ENCODE measurements at places on chromosomes 4 and X. TPM values are rescaled to one million over a fixed set of nuclear protein-coding genes. Genes with fewer than 3 reads are reported as not detected.

- DNase-seq = no peak
These were observed 23.3 kb downstream of the SHROOM3 start for GRCh38 chr4:76458297-76458696.

- DNase-seq = no peak
These were observed 176.9 kb downstream of the AASDH start for GRCh38 chr4:56210397-56210796.

DNA sequence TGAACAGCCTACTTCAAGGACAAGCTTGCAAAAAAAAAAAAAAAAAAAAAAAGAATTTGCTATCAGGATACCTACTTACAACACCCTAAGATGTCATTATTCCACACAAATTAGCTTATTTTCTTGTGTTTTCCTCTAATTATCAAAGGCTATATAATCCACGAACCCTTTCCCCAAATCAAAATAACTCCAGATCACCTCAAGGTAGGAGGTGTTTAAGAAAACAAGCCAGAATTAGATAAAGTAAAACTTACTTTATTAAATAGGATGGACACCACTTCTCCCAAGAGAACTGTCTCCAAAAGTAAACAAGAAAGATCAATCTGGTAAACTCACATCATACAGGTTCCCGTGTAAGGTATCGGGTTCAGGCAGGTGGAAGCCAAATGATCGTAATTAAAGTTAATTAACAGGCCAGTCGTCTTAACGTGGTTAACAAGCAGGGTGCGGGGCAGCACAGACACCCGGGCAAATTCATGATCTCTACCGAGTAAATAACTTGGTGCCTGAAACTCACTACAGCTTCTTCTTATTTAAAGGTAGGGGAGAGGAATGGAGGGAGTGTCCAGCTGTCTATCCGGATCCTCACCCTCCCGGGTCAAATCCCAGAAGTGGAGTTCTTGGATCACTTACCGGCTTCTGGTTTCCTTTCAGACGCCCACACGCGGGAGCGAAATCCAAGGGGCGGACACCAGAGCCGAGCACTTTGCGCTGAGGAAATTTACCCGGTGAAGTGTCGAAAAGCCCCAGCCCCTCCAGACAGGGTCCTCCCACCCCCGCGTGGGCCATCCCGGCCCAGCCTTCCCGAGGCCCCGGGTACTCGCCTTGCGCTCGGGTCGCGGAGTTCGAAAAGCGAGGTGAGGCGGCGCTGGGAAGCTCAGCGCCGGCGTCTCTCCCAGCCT, 708 bp downstream of the ARAP2 start:
- no peak for DNase-seq

DNA sequence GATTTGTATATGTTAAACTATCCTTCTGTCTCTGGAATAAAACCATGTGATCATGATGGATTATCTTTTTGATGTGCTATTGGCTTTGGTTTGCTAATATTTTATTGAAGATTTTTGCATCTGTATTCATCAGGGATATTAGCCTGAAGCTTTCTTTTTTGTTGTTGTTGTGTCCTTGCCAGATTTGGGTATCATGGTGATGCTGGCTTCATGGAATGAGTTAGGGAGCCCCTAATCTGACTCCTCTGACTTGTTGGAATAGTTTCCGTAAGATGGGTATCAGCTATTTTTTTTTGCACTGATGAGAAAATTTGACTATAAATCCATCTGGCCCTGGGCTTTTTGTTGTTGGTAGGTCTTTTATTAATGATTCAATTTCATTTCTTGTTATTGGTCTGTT, 45.7 kb downstream of the ATP10D start:
- no peak for DNase-seq

DNA sequence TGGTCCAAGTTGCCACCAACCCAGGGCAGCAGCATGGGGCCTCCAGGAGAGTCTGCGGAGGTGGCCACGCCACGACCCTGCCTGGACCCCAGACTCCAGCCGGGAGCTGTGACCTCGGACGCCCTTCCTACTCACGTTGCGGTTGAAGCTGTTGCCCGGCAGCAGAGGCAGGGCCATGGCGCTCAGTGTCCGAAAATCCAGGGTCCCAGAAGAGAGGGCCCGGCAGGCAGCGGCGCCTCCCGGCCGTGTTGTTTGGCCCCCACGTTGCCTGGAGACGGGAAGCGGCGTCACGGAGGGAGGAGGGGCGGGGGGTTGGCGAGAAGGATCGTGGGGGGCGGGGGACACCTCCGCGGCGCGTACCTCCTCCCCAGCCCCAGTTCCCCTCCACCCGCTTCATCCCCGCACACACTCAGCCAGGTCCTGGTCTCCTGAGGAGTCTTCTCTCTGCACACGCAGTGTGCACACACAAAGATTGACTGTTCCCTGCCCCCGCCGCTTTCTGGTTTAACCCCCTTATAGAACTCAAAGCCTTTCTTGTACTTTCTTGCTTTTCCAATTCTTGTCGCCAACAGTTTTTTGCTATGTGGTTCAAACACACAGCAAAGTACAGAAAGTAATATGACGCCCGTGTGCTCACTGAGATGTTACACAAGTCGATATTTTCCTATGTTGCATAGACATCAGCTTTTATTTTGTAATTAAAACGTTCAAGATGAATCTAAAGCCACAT, at the start of gene EFHC2:
Gene EFHC2, minus strand, starts transcription at position 261 of the 730 bp plus-strand sequence. Its CDS starts 84 bp downstream, at position 177.
- DNase-seq = peak; percentile 60

DNA sequence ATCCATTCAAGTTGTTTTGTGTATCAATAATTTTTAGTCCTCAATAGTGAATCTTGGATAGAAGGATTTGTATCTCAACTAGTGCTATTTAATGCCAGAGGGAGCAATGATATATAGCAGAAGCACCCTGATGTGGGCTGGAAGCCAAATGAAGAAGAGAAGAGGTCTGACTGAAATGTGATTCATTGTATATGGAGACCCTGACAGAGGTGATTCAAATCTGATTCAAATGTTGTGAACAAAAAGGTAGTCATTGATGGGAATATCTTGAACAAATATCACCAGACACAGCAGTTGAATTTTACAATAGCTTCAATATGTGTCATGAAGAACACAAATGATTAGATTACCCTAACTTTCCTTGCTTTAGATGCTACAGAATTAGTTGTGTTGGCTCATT, 27.5 kb upstream of the SULT1B1 start:
- no peak for DNase-seq

GRCh38 chr4:30792601-30793000, 72.4 kb downstream of the PCDH7 start:
- DNase-seq = no peak

- DNase-seq = no peak
These were observed 10.6 kb downstream of the CXCL2 start for GRCh38 chr4:74088396-74088795.

DNA sequence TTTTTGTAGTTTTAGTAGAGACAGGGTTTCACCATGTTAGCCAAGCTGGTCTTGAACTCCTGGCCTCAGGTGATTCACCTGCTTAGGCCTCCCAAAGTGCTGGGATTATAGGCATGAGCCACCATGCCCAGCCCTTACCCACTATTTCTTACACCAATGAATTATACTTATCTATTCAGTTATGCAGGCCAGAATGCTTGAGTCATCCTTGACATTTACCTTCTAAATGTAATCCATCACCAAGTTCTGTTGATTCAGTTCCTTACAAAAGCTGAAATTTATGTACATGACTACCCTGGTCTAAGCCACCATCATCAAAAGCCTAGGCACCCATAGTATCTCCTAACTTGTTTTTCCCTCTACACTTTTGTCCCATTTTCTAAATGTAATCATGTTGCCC, 585.7 kb downstream of the IL15 start:
- no peak for DNase-seq

NXF3 gene
- not detected for total RNA-seq

DNA sequence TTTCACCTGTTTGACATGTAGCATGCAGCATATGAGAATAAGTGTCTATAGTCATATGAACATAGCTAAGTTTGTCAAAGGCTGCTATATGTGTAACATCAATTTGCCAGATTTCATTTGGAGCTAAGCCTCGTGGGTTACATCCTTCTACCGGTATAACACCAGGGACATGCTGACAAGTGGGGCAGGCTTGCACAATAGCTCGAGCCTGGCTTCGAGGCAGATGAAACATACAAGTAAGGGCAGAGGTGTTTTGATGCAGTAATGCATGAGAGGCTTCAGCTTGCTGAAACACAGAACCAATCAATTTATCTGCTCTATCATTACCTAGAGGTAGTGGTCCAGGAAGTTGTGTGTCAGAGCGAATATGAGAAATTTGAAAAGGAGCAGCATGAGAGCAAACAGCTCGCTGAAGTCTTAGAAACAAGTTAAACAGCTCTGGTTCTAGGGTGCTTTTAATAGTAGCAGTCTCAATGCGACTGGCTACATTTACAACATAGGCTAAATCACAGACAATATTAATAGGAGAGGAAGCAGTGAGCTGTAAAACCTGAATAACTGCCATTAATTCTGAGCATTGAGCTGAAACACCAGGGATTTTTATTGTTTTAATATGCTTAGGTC, 14.9 kb upstream of the UGDH start:
- no peak for DNase-seq

STPG2 gene
- total RNA-seq = not detected

GRCh38 chr4:101198682-101199339, 148.5 kb downstream of the PPP3CA start:
- no peak for DNase-seq

GRCh38 chr4:78584863-78585547, 33.4 kb downstream of the ANXA3 start:
- DNase-seq = no peak

- DNase-seq = no peak
These were observed 120.7 kb upstream of the TSPAN5 start for GRCh38 chr4:98779088-98779487.

DNA sequence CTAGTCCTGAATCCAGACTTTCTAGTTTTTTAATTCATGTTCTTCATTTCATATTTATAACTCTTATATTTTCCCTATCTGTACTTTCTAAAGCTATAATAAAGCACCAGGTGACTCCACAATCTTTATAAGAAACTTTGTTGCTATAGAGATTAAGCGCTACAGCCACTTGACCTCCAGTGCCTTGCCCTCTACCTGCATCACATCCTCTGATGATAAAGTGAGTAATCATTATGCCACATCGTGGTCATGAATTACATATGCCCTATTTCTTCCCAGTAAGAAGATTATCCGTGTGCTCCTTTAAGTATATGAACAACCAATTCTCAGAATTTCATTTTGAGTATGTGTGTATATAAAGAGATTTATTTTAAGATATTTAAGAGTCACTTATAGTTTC, 6.8 kb upstream of the DYNLT3 start:
- DNase-seq = no peak

DNA sequence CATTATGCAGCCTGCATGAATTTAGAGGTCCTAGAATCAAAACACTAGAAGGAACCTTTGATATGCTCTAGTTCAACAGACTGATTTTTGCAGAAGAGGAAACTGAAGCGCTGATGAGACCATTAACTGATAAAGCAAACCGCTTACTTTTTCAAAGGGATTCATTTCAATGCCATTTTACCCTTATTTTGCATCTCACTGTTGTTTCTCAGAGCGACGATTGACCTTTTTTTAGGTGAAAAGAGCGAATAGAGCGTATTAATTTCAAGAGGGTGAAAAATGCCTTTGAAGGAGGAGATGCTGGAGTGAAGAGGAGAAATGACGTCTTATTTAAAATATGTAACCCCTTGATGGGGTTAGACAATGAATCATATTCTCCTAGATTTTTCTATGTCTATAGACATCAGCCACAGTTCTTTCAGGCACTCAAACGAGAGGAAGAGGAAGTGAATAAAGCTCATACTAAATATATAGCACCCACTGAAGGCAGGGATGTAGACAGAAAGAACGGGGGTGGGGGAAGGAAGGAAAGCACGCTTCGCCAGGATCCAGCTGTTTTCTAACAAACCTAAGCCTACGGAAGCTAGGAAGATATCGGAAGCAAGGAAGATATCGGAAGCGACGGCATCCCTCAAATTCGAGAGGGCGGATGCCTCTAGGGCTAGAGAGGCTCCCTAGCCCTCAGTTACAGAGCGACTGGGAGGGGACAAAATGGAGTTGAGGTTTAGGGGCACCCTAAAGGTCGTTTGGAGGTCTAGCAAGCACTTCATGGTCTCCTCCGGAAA, 848 bp downstream of the ACSL4 start:
- no peak for DNase-seq

PJA1 gene
- total RNA-seq = 34.9 TPM

DIAPH2 gene
- total RNA-seq = 21.4 TPM

DNA sequence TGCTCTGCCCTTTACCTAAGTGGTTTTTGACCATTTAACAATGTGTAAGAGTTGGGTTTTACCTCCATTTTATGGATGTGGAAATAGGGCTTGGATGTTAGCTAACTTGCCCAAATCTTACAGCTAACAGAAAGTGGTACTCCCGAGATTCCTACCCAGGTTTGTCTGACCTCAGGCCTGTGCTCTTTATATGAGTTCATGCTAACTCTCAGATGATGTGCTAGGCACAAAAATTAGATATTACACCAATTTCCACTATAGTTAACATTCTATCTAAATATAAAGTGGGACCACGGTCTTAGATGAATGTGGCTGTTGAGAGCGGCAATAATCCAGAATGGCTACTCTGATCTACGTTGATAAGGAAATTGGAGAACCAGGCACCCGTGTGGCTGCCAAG, at the start of gene PTTG2:
Gene PTTG2, plus strand, starts transcription at position 301 of the 400 bp plus-strand sequence. Its CDS starts 37 bp downstream, at position 338.
- DNase-seq = no peak

- no peak for DNase-seq
These were observed 326.8 kb downstream of the BMPR1B start for GRCh38 chr4:95084584-95084983.

DNA sequence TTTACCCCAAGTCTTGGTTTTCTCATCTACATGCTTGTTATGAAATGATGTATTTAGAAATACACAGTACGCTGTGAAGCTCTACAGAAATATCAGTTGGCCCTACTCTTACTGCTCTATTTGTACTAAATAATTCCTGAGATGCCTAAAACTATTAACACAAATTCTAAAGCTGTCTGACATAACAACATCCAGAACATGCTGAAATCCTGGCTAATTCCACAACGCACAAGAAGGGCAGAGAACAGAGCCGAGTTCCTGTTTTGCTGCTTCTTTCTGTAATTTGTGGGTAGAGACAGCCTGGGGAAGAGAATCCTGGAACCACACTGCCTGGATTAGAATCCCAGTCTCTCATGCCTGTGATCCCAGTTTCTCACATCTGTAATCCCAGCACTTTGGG, 59.0 kb downstream of the ZNF827 start:
- no peak for DNase-seq

TLR1 gene
- total RNA-seq = not detected

DNA sequence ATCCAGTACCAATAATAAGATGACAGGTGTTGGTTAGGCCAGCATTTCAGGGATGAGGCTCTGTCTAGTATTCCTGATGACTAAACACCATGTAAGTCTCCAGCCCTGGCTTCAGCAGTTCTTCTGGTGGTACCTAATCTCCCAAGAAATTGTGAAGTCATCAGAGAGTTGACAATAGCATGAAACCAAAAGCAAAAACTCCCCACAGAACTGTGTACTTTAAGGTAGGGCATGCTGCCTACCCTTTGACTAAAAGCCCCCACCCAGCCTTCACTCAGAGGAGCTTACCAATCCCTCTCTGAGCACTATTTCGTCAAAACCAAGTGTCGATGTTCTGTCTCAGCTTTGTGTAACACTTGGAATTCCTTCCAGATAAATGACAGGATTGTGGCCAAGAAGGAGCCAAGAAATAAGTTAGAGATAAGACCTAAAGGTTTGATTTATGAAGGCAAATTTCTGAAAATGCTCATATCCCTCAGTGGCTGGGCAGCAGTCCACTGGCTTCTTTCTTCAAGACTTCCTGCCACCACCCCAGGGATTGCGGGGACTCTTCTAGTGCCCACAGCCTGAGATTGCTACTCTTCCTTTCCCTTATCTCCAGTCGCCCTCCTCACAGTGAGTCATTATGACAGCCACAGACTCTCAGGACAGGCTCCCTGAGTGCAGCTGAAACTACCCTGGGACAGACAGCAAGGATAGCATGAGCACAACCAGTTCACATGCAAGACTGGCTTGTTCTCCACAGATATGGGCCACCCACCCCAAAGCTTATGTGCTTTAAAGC, 67.3 kb upstream of the LHFPL1 start:
- no peak for DNase-seq

Data from H1 (cell line).